Amniotic stem cell (primary cell): ENCODE measurements at places on chromosomes 3 and 15.

- no peak for DNase-seq
These were observed 459.6 kb downstream of the MECOM start for GRCh38 chr3:169203631-169204550.

GRCh38 chr15:78040653-78041244 is 36.8 kb downstream of the TBC1D2B start:
- DNase-seq: no peak

DNA sequence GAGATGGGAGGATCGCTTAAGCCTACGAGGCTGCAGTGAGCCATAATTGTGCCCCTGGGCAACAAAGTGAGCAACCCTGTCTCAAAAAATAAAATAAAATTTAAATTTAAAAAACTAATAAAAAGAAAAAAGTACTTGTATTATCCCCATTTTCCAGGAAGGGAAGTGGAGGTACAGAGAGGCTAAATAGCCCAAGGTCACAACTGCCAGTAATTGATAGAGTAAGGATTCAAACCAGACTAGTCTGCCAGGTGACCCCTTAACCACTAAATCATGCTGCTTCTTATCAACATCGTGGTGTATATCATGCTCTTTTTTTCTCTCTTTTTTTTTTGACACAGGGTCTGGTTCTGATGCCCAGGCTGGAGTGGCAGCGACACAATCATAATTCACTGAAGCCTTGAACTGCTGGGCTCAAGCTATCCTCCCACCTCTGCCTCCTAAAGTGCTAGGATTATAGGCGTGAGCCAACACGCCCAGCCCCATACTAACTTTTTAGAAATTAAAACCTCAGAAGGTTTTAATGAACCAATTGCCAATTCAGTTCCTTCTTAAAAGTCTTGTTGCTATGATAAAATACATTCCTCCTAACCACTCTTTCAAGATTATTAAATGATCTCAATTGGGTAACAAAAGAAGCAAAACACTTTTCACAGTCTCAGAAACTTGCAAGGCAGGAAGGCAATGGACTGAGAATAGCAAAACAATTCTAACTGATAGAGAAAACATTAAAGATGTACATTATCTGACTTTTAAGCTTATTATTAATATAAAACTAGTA is 30.5 kb downstream of the HERC1 start:
- DNase-seq: no peak

- no peak for DNase-seq
These were observed 40.7 kb upstream of the KBTBD8 start for GRCh38 chr3:66957367-66957766.

DNA sequence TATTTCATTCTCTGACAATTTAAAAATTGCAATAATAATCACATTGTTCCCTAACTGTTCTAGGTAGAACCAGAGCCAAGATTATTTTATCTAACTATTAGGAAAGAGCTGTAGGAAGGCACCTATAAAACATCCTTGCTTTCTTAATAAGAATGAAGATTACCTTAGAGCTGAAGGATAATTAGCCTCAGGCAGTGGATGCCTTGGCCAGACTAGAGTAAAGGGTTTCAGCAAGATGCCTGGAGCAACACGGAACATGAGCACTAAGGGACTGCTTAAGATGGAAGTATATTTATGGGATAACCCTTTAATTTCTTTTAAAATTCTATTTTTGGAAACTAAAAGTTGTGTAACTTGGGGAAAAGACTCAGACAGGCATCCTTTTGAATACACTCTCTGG is 456.6 kb upstream of the RBMS3 start:
- DNase-seq: no peak

GRCh38 chr15:46921891-46922290 is 795.4 kb upstream of the SEMA6D start:
- no peak for DNase-seq
